ENCODE measurements at places on chromosomes 6 and 20. TPM values are rescaled to one million over a fixed set of nuclear protein-coding genes. Genes with fewer than 3 reads are reported as not detected.

TBXT gene
- total RNA-seq, result not detected

SMLR1 gene
- 0.08 TPM for total RNA-seq

ZNF831 gene
- total RNA-seq, result 0.03 TPM

FAM83B gene
- total RNA-seq, result not detected

GCNT2 gene
- total RNA-seq, result 42.8 TPM

GJA10 gene
- total RNA-seq, result not detected

DYNLT2 gene
- total RNA-seq, result 2.1 TPM

KCTD20 gene
- total RNA-seq, result 41.6 TPM

CPNE5 gene
- 0.44 TPM for total RNA-seq

SLC18B1 gene
- total RNA-seq, result 0.67 TPM

KCNK16 gene
- total RNA-seq, result not detected

BPIFB4 gene
- not detected for total RNA-seq

SIRPD gene
- total RNA-seq, result not detected

ARMH2 gene
- total RNA-seq, result not detected

SH3BGRL2 gene
- total RNA-seq, result 8.5 TPM

DDX43 gene
- 24.9 TPM for total RNA-seq

NRSN1 gene
- not detected for total RNA-seq

SCGN gene
- total RNA-seq, result not detected

TNFRSF6B gene
- total RNA-seq, result not detected

CLPSL2 gene
- 0.57 TPM for total RNA-seq

PLA2G7 gene
- 0.41 TPM for total RNA-seq

XKR7 gene
- total RNA-seq, result 6.2 TPM

EDN3 gene
- not detected for total RNA-seq

ARFGAP1 gene
- total RNA-seq, result 110 TPM

SCRT2 gene
- not detected for total RNA-seq

NEDD9 gene
- total RNA-seq, result 0.28 TPM

SLC4A11 gene
- 144 TPM for total RNA-seq

SLC22A16 gene
- total RNA-seq, result not detected

TTK gene
- total RNA-seq, result 35.5 TPM

LCA5 gene
- total RNA-seq, result 7.0 TPM

CRIP3 gene
- 0.64 TPM for total RNA-seq

HAO1 gene
- 0.13 TPM for total RNA-seq

MOCS1 gene
- total RNA-seq, result 0.98 TPM

C6orf47 gene
- total RNA-seq, result 22.4 TPM

POLR1C gene
- 65.1 TPM for total RNA-seq

CNBD2 gene
- 3.7 TPM for total RNA-seq

DZANK1 gene
- total RNA-seq, result 3.0 TPM

TP53TG5 gene
- not detected for total RNA-seq

C2 gene
- 1.0 TPM for total RNA-seq

TRIM10 gene
- total RNA-seq, result not detected

RAET1L gene
- total RNA-seq, result not detected

PRPH2 gene
- total RNA-seq, result not detected

PI3 gene
- total RNA-seq, result not detected

HLA-DQB2 gene
- not detected for total RNA-seq

POM121L2 gene
- not detected for total RNA-seq

METTL24 gene
- not detected for total RNA-seq

BNIP5 gene
- total RNA-seq, result not detected

SLC35D3 gene
- total RNA-seq, result not detected

KHDC1 gene
- 9.6 TPM for total RNA-seq

WFDC5 gene
- total RNA-seq, result not detected

Data from Panc1 (cell line).